ENCODE measurements at places on chromosomes 3 and 15. TPM values are rescaled to one million over a fixed set of nuclear protein-coding genes. Genes with fewer than 3 reads are reported as not detected.
A peak's percentile ranks its signal among the peaks of the same experiment; 100 is the strongest.

Gene ALS2CL
- 14.4 TPM for total RNA-seq

- DNase-seq: no peak
These were observed 27.8 kb downstream of the SLC41A3 start for GRCh38 chr3:126056088-126056487.

DNA sequence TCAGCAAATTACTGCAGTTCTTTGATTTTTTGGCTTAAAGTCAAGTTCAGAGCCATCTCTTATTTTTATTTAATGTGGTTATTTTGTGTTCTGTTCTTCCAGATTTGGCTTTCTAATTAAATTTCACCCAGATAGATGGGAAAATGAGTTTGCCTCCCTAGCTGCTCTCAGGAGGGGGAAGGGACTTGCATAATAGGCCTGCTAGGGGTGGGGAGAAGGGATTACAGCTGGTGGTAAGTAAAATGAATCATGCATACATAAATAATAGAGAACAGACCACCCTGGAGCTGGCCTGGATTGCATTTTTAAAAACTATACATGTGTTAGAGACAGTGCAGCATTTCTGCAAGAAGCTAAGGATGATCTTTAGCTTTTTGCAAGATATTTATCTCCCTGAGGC lies 3.9 kb upstream of the PXYLP1 start:
- DNase-seq: peak; percentile 30

Gene PPCDC
- 20.8 TPM for total RNA-seq

GRCh38 chr3:122727766-122728165 lies 47.1 kb downstream of the PARP14 start:
- no peak for DNase-seq

GRCh38 chr3:138186221-138186620 lies 880 bp upstream of the ARMC8 start:
- peak; percentile 9 for DNase-seq

Gene FAM131A
- 17.7 TPM for total RNA-seq

Gene FGF12
- total RNA-seq: 4.9 TPM

Gene SELENOS
- total RNA-seq: 122 TPM

Gene RETNLB
- total RNA-seq: not detected

Gene CEMIP
- total RNA-seq: 2.3 TPM

- no peak for DNase-seq
These were observed 135.8 kb downstream of the THSD4 start for GRCh38 chr15:71250936-71251583.

DNA sequence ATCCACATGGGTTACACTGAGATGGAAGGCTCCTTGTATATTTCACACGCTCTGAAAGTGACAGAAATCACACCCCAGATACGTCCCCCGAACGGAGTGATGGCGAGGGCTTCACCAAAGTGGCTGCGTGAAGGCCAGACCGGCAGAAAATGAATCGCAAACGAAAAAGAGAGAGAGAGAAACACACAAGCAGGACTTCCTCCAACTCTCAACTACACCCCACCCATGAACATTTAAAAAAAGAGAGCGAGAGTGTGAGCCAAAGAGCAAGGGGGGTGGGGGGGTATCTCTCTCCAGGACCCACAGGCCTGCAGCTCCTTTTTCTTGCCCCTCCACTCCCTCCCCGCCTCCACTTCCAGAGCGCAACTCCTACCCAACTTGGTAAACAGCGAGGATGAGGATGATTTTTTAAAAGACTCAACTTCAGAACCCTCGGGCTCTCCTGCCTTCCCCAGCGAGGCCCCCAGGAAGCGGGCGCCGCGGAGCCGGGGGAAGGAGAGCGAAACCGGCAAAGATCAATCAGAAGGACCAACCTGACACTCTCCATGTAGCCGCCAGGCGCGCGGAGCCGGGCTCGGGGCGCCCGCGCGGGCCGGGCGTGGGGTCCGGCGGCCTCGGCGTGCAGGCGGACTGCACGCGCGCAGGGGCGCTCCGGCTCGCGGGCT lies 519.1 kb downstream of the FOXP1 start:
- no peak for DNase-seq

GRCh38 chr15:42796955-42797782 lies 60.2 kb upstream of the CDAN1 start:
- DNase-seq: no peak

GRCh38 chr3:34376691-34377090 lies 578.3 kb downstream of the PDCD6IP start:
- no peak for DNase-seq

Gene ZBED2
- 0.50 TPM for total RNA-seq

DNA sequence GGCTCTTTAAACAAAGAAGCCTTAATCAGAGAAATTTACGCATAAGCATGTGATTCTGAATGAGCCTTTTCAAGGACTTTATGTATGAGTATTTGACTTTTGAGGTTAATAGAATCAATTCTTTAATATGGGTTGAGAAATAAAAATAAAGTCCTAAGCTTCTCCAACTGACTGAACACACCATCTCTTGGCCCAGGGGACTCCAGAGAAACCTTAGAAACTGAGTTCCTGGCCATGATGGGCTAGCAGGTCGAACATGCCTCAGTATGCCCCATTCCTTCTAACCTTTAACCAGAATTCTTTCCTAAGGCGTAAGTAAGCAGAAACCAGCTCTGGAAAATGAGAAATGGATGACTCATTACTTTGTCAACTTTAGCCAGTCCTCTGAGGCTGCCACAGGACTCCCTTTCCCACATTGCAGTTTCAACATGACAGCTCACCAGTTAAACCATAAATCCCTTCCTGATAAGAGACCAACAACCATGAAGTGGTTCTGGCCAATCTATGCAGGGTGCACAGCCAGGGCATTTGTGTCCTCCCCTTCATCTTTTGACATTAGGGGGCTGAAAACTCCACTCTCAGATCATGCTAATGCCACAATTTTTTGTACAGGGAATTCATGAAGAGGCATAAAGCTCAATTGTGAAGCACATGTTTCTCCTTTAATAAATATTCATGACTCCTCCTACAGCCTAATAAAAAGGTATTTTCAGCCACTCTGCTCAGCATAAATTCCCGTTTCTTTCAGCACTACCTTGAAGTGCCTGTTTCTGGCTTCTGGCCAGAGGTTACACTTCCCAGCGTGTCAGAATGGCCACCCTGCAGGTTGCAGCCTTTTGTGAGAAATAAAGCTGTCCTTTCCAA lies 33.3 kb downstream of the TM4SF18 start:
- DNase-seq: peak; percentile 85

- no peak for DNase-seq
These were observed 233.8 kb downstream of the ZNF385D start for GRCh38 chr3:21517184-21517583.

Gene MUC20
- 3.5 TPM for total RNA-seq

Gene NEK11
- total RNA-seq: 13.7 TPM

Gene CPB1
- not detected for total RNA-seq

DNA sequence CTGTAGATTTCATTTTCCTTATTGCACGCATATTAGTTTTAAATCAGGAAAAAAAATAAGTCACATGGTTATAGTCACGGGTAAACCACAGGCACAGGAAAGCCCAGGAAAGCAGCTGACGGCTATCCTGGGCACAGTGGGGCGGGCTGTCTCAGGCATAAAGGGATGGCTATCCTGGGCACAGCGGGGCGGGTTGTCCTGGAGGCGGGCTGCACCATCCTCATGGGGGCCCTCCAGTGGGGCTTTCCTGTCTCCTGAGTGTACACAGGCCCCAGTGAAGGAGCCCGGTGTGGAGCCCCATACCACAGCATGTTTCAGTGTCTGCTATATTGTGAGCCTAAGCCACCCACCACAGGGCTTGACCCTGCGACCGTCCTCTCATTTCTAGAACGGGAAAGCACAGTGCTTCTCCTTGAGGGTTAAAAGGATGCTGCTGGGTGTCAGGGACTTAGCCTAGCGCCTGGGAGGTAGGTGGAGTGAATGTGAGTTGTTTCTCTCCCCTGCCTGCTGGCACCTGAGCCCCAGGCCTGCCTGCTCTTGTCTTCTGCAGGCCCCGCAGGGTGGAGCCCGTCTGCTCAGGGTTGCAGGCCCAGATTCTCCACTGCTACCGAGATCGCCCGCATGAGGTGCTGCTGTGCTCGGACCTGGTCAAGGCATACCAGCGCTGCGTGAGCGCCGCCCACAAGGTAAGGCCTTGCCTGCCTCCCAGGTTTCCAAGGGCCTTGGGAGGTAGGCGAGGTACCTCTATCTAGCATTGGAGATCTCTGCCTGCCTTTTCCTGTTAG lies 25.9 kb upstream of the PLXNA1 start:
- no peak for DNase-seq

Gene CPN2
- 3.5 TPM for total RNA-seq

- no peak for DNase-seq
These were observed 50.7 kb downstream of the SETD5 start for GRCh38 chr3:9448071-9448470.

Gene FOXP1
- 94.2 TPM for total RNA-seq

DNA sequence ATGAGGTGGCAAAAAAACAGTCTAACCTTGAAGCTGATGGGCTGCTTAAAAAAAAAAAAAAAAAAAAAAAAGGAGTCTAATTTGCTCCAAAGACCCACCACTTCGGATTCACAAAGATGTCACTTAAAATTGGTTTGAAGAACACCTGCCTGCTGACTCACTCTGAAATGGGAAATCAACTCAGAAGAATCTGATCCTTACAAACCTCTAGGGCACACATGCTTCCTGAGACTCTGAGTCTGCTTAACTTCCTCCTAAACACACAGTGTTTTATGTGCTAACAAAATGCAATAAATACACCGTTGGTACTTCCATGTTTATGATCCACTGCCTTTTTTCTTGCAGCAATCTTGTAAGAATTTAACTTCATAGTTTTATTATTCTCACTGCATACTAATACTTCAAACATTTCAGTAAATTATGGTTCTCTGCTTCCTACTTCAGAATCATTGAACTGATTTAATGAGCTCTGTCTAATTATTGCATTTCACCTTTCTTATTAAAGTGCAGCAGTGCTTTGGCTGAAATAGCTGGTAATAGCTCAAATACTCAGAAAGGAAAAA lies 73.0 kb upstream of the FRMD4B start:
- no peak for DNase-seq

Gene SEMA7A
- total RNA-seq: 12.0 TPM

GRCh38 chr3:149343951-149344350 lies 10.5 kb upstream of the TM4SF18 start:
- DNase-seq: no peak

Gene ANKRD34C
- total RNA-seq: not detected

Gene CDCP1
- total RNA-seq: 7.0 TPM

- peak; percentile 55 for DNase-seq
These were observed 410.5 kb upstream of the CADM2 start for GRCh38 chr3:84547971-84548970.

GRCh38 chr3:148600902-148601765 lies 96.6 kb upstream of the AGTR1 start:
- peak; percentile 82 for DNase-seq

- no peak for DNase-seq
These were observed 11.4 kb downstream of the MYO5C start for GRCh38 chr15:52284164-52284563.

DNA sequence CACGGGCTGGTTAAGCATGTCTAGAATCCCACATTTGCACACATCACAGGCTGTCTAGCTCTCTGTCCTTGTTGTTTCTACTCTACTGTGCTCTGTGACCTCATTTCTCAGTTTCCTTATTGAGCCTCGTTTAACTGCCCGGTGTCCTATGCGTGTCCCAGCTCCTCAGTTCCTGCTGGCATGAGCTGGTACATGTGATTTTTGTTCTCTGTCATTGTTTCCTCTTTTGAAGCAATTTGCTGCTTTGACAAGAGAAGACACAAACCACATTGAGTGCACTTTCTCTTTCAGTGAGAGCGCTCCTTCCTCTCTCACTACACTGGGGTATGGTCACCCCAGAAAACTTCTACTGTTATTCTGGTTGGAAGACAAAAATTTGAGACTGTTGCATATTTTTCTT lies 563.5 kb downstream of the PDCD6IP start:
- DNase-seq: no peak

GRCh38 chr3:31213869-31214486 lies 318.7 kb upstream of the STT3B start:
- no peak for DNase-seq

DNA sequence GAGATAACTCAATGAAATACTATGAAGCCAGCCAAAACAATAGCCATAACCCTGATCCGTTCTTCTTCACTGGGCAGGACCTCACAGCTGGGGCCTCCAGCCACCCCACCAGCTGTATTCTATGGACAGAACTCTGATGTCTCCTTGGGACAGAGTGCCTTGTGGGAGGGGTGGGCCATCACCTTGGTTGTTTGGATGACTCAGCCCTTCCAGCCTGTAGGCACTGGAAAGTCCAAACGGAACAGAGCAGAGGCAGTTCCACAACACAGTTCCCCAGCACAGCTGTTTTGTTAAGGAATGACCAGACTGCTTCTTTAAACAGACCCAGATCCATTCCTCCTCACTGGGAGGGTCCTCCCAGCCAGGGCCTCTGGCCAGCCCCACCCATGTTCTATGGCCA lies 31.9 kb upstream of the ZBED2 start:
- no peak for DNase-seq

DNA sequence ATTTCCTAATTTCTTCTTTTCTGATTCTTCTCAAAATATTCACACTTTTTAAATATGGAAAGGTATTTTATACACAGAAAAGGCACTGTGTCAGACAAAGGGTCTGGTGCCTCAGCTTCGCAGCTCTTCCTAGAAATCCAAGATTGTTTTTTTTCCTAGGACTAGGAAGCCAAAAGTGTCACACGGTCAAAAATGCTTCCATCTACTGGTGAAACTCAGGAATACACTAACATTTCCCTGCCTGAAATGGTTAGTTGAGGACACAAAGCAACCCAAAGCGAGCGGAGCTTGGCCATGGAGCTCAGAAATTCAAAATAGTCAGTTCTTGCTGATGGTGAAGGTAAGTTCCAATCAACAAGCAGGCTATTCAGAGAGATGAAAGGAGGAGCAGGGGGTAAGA lies 426.5 kb upstream of the RASGRP1 start:
- DNase-seq: peak; percentile 38

DNA sequence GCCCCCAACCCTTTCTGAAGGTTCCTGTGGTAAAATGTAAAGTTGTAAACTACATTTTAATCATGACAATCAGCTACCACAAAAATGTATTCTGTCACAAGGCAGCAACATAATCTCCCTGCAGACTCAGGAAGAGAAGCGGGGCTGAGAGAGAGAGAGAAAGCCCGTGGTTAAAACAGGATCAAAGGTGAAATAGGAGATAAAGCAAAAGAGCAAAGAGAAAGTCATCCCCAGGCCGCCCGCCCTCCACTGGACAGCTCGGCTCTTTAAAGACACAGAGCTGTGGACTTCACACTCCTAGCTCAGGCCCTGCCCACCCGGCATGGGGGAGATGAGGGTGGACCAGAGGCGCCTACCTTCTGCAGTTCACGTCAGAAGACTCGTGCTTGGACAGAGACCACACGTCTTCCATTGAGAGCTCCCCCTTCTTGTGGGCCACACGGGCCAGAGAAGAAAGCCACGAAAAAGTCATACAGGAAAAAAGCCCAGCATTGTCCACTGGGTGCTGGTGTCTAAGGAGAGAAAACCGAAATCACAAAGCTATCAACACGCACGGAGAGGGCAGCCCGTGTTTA lies 29.4 kb downstream of the ABCC5 start:
- peak; percentile 65 for DNase-seq
